ENCODE measurements at places on chromosomes 4 and X. TPM values are rescaled to one million over a fixed set of nuclear protein-coding genes. Genes with fewer than 3 reads are reported as not detected.
A peak's percentile ranks its signal among the peaks of the same experiment; 100 is the strongest.

DOK7 gene
- 10.7 TPM for total RNA-seq

POU3F4 gene
- total RNA-seq, result not detected

DNA sequence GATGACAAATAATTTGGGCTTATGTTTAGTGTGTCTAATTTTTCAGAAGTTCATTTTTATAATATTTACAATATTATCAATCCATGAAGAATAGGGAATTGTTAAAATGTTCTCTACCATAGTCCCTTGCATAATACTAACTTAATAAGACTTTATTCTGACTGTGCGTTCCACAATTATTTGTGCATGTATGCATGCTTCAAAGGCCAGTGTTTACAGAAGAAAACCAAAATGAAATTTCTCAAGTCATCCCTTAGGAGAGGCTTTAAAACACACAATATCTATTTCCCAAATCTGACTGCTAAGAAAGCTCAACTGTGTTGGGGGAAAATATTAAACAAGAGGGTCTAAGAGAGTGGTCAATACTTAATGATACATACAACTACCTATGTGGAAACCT is 226.3 kb upstream of the ANKRD50 start:
- no peak for DNase-seq

- DNase-seq, result no peak
Measured at GRCh38 chr4:145890689-145891088, 47.9 kb downstream of the ZNF827 start.

- DNase-seq, result no peak
Measured at GRCh38 chr4:166518776-166519175, 645.7 kb downstream of the TLL1 start.

- DNase-seq, result no peak
Measured at GRCh38 chr4:107215222-107215621, 179.1 kb upstream of the DKK2 start.

DNA sequence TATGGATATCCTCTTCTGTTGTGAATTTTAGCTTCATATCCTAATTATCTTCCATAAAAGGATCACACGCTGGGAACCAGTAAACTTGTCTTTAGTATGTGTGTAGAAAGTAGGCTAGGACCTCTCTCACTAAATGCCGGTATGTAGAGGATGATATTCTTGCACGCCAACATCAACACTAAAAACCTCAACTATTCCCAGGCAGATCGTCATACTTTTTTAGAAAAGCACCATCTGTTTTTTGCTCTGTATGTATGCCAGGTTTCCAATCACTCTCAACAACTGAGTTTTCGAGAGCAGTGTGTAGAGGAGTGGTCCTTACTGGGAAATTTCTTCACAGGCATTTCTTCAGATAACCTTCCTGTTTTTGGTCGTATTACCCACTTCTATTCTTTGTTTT is 283.6 kb downstream of the GALNTL6 start:
- no peak for DNase-seq

- no peak for DNase-seq
Measured at GRCh38 chr4:181595716-181596115, 647.5 kb upstream of the TENM3 start.

DNA sequence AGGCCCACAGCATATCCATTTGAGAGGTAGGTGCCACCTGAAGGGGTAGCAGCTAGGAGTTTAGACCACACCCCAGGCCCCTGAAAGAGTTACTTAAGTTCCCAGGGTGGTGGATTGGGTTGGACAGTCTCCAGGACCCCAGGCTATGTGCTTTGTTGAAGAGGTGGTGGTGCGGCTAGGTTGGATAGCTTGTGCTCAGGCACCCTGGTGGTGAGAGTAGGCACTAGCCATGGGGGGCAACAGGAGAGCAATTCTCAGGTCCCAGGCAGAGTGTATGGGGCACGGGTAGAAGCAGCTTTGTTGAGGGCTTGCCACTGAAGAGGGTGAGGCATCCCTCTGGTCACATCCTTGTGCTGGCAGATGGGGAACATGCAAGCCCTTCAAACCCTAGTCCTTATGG is 5.6 kb downstream of the PF4 start:
- no peak for DNase-seq

DNA sequence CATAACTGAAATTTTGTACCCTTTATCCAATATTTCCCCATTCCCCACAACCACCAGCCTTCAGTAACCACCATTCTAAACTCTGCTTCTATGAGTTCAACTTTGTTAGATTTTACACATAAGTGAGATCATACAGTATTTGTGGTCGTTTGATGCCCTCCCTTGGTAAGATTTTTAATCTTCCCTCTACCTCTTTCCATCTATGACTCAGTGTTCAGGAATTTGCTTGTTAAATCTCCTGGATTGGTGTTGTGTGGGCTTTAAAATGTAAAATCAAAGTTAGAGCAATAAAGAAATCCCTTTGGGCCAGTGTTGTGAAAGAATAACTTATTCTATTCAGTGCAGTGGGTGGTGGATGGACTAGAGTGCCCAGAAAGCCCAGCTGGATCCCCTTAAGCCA is 37.4 kb downstream of the SLC16A2 start:
- peak; percentile 82 for DNase-seq

DNA sequence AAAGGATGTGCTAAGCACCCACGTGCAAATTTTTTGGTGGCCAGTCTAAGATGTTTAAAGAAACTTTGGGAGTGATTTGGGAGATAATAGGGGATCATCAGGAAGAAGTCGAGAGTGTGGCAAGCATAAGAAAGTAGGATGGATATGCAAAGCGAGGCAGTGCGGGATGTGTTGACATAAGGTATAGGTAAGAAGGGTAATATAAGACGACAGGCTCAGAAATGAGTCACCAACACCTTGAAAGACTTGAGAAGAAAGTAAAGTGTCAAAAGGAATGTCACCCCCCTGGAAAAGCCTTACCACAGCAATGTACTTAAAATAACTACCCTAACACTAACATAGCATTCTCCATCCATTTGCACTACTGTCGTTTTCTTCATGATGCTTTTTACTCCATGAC is 69.8 kb upstream of the BMP2K start:
- DNase-seq, result peak; percentile 34

DNA sequence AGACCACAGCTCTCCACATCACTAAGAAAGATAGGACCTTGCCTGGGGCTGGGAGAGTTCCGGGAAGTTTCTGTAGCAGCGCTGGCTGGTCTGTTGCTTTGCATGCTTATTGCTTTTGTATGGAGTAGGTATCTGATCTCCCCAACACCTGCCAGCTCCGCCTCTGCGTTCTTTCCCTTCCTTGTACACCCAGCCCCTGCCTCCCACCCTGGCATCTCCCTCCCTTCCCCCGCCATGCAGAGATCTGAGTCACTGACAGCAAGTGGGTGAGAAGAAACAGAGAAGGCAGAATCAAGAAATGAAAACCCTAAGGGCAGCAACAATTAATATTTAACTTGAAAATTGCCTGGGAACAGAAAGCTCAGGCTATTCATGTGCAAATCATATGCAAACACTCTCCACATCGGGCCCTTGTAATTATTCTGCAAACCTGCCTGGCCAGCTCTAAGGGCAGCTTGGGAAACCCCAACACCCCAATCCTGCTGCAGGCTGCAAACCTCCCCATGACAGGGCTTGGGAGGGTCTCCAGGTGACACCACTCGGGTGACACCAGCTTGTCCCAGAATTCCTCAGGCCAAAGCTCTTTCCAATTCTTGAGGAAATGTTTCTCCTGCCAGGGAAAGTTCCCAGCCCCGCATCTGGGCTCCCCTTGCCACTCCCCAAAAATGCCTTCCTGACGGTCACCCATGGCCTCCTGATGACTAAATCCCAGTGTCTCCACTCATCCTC is 257.2 kb downstream of the FBXW7 start:
- peak; percentile 98 for DNase-seq
